ENCODE measurements at places on chromosomes 4 and X. TPM values are rescaled to one million over a fixed set of nuclear protein-coding genes. Genes with fewer than 3 reads are reported as not detected.

PNCK gene
- 11.4 TPM for polyA plus RNA-seq

GPC3 gene
- polyA plus RNA-seq, result 1,238 TPM

XPNPEP2 gene
- 45.1 TPM for polyA plus RNA-seq

RPL39 gene
- 2,311 TPM for polyA plus RNA-seq

EDA gene
- 7.2 TPM for polyA plus RNA-seq

SYTL4 gene
- polyA plus RNA-seq, result 22.6 TPM

IDUA gene
- 12.1 TPM for polyA plus RNA-seq

SLC49A3 gene
- polyA plus RNA-seq, result 4.3 TPM

FANCB gene
- 3.4 TPM for polyA plus RNA-seq

FHIP1A gene
- polyA plus RNA-seq, result 4.7 TPM

FAM53A gene
- 3.6 TPM for polyA plus RNA-seq

TBC1D19 gene
- polyA plus RNA-seq, result 18.7 TPM

GRCh38 chrX:54419559-54420302 is 20.5 kb upstream of the TSR2 start:
- no peak for DNase-seq

GRCh38 chr4:176150356-176150682 is 45.1 kb downstream of the SPATA4 start:
- DNase-seq, result no peak

- DNase-seq, result no peak
Observed at GRCh38 chr4:36224972-36225903, 19.1 kb downstream of the ARAP2 start.

DNA sequence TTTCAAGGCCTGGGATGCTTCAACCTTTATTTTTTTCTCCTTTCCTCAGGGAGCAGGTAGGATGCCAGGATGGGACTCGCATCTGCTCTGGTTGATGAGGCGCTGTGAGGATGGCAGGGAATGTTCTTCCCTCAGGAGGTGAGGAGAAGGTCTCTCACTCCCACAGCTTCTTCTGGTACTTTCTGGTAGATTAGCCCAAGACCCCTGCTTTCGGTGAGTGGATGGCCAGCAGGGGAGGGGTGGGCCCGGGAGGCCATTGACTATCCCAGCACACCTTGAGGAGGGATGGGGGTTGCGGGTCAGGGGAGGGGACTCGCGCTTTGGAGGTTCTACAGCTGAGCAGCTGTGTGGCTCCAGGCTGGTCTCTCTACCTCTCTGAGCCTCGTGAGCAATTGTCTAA is 14.8 kb downstream of the CYTL1 start:
- no peak for DNase-seq

DNA sequence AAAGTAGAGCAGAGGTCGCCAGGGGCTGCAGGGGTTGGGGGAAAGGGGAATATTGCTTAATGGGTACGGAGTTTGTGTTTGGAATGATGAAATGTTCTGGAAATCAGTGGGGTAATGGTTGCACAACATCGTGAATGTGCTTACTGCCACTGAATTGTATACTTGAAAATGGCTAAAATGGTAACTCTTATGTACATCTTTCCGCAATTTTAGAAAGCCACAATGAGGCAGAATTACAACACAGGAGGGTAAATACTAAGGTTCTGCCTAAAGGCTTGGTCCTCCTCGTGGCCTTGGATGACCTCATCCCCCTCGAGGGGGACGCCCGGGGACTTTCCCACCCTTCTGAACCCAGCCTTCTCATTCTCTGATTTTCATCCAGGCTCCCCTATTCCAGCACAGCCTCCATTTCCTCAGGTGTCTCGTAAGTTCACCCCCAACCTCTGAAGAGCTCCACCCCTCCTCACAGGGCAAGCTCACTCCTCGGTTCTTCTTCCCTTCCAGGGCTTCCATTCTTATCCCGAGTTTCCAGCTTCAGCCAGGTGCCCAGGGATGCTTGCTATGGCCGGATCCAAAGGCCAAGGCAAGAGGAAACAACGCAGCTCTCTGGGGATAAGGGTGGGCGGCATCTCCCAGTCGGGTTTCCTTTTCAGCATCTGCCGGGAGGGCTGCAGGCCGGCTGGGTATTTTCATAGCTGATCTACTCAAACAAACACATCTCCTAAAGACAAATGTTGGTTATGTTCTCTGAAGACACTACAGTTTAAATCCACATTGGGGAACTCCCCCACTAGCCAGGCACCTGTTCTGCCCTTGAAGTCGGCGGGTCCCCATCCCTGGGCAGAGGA is 71.3 kb upstream of the ACSL1 start:
- DNase-seq, result no peak

DNA sequence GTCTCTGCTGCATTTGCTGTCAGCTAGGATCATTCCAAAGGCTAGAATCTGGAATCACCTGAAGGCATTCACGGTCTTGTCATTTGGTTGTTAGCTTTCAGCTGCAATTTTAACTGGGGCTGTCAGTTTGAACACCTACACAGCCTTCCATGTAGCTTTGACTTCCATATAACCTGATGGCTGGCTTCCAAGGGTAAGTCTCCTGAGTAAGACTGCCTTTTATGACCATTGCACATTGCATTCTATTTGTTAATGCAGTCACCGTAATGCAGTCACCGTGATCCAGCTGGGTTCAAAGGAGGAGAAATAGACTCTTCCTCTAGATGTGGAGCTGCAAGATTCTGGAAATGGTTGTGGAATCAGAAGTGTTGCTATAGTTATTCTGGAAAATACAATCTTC is 1284.2 kb downstream of the ADGRL3 start:
- DNase-seq, result no peak

- no peak for DNase-seq
Observed at GRCh38 chr4:14333616-14334015, 668.7 kb upstream of the CPEB2 start.

DNA sequence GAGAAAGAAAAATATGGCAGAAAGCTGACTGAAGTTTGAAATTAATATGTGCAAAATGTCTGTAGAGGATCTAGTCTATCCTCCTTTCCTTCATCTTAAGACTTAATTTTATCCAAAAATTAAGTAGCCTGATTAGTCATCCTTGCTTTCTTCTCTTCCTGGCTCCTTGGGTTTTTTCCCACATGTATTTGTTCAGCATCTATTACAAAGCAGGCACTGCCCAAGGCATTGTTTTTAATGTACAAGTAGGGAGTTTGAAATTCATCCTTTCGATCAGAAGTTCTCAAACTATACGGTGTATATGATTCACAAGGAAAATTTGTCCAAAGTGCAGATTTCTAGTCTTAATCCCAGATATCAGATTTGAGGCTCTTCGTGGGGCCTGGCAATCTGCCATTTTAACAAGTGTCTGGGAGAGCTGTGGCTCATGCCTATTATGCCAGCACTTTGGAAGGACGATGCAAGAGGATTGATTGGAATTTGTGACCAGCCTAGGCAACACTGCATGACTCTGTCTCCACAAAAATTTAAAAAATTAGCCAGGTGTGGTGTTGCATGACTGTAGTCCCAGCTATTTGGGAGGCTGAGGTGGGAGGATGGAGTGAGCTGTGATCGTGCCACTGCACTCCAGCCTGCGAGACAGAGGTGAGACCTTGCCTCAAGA is 19.4 kb upstream of the YTHDC1 start:
- no peak for DNase-seq

GRCh38 chrX:16586377-16587112 is 63.4 kb upstream of the S100G start:
- DNase-seq, result no peak

- DNase-seq, result no peak
Observed at GRCh38 chrX:39480963-39481362, 616.8 kb downstream of the BCOR start.

DNA sequence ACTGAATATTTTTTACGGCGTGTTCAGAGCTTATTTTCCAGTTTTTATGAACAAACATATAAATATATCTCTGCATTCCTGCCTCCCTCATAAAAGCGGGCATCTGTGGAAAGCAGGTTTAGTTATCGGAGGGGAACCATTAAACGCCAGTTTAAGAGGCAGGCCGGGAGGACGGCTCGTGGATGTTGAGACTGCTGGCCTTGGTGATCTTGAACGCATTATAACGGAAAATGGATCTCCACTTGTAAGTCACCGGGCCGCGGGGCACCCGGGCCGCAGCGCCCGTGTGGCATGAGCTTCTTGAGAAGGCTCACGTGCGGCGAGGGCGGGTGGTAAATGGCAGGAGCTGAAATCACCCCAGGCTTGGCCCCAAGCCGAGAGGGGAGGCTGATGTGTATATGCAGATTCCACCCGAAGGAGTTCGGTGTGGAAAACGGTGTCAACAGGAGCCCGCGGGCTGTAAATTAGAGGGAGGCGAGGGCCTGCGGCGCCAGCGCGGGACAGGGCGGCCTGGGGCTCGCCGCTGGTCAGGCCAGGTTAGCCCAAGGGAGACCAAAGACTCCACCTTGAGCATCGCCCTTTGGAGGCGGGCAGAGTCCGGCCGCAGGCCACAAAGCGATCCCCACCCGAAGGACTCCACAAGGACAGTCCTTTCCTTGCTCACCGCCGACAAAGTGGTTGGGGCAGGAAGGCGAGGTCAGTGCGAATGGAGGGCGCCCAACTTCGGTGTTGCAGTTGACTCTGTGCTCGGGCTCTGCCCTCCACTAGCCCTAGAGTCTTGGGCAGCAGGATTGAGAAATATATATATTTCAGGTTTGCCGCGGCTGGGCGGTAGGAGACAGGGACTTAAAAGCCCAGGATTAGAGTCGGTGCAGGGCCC is 1.3 kb upstream of the HAND2 start:
- no peak for DNase-seq

- DNase-seq, result no peak
Observed at GRCh38 chr4:148737061-148737770, 295.0 kb upstream of the NR3C2 start.

DNA sequence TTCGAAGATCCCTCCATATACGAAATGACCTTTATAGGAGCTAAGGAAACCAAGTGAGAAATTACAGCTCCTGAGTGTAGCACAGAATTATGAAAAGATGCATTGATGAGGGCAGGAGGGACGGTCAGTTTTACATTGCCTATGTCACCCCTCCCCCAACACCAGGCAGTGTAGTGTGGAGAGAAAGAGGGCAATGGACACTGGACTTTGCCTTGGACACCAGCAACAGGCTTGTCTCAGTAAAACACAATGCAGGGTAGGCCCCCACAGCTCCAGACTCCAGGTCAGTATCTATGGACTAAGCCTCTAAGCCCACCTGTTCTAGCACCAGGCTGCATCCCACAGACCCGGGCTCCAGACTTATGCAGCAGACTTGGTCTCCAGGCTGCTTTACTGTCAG is 16.5 kb downstream of the APOOL start:
- DNase-seq, result no peak

GRCh38 chr4:142128529-142128928 is 492.1 kb downstream of the IL15 start:
- peak; percentile 38 for DNase-seq

DNA sequence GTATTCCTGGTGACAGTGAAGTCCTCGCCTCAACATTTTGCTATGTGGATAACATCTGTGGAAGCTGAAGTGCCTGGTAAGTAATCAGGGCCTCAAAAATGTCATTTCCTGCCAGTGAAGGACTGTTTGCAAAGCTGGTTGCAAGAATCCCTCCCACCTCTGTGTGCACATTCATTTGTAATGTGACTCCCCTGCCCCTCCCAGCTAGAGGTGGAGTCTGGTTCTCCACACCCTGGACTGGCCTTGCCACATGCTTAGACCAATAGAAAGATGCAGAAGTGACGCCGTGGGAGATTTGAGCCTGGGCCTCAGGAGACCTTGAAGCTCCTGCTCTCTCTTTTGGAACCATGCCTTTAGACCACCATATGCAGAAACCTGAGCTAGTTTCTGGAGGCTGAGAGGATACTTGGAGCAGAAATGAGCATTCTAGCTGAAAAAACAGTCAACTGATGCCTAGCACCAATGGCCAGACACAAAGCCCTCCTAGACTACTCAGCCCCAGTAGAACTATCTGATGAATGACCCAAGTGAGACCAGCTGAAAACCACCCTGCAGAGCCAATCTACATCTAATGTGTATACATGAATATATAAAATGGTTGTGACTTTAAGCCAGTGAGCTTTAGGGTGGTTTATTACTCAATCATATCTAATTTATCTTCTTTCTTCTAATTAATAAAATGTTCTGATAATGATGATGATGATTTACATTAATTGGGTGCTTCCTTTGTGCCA is 47.8 kb upstream of the CRMP1 start:
- DNase-seq, result no peak

DNA sequence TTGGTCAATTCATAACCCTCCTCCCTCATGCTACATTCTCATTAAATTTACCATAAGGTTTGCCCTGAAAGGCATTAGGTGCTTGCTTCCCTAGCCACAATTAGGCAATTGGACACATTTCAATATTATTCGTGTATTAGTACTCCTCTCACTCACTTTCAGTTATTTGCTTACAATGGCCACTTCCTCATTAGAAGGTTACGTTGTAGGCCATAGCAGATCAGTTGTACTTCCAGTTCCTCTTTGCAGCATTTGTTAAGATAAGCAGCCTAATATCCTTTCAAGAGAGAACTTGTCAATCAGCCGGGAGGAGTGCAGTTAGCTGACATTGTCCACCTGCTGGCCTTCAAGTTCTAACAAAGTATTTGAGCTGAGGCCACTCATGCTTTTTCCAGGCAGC is 1017.2 kb downstream of the PCDH7 start:
- no peak for DNase-seq

DNA sequence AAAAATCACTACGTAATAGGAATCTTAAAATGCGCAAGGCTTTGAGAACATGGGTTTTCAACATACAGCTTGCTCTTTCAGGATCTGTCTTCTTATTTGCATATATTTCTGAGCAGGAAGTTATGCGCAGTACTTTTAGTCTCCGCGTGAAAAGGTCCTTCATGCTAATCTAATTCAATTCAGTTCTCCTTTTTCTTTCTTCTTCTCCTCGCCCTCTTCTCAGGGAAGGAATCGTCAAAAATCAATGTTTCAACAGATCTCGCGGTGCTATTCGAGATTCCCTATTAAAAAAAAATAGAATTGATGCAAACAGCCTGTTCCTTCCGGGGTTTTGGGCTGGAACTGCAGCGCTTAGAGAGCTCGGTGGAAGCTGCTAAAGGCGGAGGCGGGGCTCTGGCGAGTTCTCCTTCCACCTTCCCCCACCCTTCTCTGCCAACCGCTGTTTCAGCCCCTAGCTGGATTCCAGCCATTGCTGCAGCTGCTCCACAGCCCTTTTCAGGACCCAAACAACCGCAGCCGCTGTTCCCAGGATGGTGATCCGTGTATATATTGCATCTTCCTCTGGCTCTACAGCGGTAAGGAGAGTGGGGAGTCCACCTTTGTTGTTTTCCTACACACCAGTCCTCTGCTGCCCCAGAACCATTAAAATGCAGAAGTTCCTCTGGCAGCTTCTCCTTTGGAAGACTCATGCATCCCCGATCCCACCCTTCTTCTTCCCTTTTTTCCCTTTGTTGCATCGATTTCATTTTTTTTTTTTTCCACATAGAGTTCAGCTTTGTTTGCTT is at the start of the genes HMGN5 and SH3BGRL:
Gene HMGN5 (minus strand): TSS at position 243 of the 785 bp plus-strand sequence. CDS start 80,364 bp downstream, outside the sequence.
Gene SH3BGRL (plus strand): TSS at position 432 of the 785 bp plus-strand sequence. CDS start 99 bp downstream, at position 531.
- peak; percentile 61 for DNase-seq

DNA sequence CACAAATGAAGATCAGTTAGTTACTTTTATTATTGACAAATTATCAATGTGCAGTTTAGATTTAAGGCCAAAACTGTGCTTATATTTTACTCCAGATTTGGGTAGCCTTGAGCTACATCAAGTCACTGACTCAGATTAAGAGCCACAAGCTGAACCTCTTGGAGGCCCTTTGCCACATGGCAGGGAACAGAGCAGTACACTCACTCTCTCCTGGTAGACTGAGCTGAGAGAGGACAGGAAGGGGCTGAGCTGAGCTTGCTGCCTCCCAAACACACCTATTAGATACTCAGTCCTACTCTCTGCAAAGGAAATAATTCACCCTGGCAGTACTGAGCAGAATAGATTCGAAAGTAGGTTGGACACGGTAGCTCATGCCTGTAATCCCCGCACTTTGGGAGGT is 7.8 kb downstream of the STAP1 start:
- DNase-seq, result no peak
